ENCODE measurements at places on chromosomes 4 and X. TPM values are rescaled to one million over a fixed set of nuclear protein-coding genes. Genes with fewer than 3 reads are reported as not detected.
A peak's percentile ranks its signal among the peaks of the same experiment; 100 is the strongest.

GRCh38 chr4:128775916-128776315, 33.6 kb upstream of the JADE1 start:
- DNase-seq, result no peak

DNA sequence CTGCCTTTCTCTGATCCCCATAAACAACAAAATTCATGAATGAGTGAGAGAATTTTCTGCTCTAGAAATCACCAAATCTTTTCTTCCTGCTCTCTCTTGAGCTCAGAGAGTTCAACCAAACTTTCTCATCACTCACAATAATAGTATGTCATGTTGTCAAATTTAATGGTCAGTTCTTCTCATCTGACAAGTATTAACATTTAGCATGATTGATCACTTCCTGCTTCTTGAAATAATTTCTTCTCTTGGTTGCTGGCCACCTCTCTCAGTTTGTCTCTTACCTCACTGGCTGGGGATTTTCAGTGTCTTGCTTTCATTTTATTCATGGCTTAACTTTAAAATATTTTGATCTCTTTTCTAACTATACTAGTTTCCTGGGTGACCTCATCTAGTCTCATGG, 25.5 kb upstream of the FGF5 start:
- DNase-seq, result no peak

GRCh38 chr4:84684361-84684760, 101.4 kb downstream of the CDS1 start:
- DNase-seq, result peak; percentile 73

The EFNB1 gene
- 43.4 TPM for total RNA-seq

The SMIM10 gene
- 10.0 TPM for total RNA-seq

DNA sequence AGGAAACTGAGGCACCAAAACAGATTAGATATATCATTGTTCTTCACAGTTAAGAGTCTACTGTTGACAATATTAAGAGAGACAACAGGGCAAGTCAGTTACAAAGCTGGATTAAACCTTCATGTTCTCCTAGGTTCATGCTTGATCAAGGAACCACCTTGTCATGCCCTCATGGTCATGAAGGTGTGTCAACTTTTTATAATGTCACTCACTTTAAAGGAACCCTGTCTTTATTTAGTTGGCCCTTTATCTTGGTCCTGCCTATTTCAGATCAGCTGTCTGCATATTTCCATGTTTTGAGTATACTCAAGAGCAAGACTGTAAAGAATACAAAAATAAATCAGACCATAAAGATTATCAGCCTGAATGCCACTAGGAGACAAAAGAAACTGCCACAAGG, 140.2 kb upstream of the FAM241A start:
- no peak for DNase-seq

The ABCB7 gene
- total RNA-seq, result 30.8 TPM

The TKTL2 gene
- not detected for total RNA-seq

The MAGED1 gene
- total RNA-seq, result 72.0 TPM

The MAOA gene
- 27.6 TPM for total RNA-seq

DNA sequence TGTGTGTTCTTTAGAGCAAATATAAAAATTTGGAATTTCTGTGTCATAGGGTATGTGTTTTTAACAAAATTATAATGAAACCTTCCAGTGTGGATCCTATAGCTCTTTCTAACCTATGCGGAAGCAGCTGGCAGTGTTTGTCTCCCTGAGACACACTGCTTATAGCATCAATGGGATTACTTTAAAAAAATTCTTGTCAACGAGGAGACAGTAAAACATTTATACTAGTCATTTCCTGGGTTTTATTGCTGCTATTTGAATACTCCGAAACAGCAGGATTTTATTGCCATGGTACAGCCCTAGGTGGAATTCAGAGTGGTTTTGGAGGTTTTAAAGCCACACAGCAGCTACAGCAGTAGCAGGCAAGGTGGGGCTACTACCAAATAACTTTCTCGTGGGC, 145.1 kb upstream of the IL1RAPL2 start:
- DNase-seq, result no peak

The OPRPN gene
- total RNA-seq, result not detected

The PPEF2 gene
- not detected for total RNA-seq

The GRPEL1 gene
- 20.8 TPM for total RNA-seq

GRCh38 chrX:110412971-110413726, 54.5 kb downstream of the RTL9 start:
- DNase-seq, result peak; percentile 53

DNA sequence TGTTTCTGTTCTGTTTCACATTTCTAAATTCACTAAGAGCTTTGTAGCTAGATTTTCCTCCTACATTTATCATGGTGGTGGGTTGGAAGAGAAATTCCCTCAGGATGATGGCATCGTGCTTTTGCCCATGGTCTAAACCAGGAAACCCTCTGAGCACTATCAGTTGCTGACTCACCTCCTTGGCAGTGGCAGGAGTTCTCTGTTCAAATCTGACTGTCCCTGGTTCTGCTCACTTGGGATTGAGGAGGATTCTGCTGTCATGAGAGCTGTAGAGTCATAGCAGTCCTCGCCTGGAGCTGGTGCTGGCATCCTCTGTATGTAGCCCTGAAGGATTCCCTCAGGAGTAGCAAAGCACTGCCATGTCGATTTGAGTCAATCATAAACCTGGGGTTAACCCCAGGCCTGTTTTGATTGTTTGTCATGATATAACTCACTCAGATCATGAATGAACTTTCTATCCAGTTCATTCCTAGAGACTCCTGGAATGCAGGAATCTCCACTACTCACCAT, 9.4 kb downstream of the TEX13A start:
- no peak for DNase-seq

The CCKAR gene
- total RNA-seq, result under 0.01 TPM

The SPANXA2 gene
- total RNA-seq, result not detected

- no peak for DNase-seq
Measured at GRCh38 chr4:8694226-8694625, 101.7 kb downstream of the CPZ start.

GRCh38 chrX:79146640-79147390, 2.3 kb downstream of the GPR174 start:
- DNase-seq, result no peak

DNA sequence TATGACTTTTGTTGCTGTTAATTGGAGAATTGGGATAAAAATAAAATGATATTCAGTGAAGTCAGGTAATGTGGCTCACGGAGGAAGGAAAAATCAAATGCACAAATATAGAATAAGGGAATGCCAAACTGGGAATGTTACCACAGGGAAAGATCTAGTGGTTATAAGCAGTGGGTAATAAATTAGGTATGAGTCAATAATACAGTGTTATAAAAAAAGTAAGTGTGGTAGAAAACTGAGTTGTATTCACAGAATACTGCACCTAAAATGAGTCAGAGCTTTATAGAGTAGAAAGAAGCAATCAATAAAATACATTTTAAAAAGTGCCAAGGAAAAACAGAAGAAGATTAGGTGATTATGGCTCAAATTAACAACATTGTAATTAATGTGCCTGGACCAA, 34.5 kb downstream of the INTS12 start:
- DNase-seq, result no peak

GRCh38 chr4:128660361-128661215, 148.9 kb upstream of the JADE1 start:
- DNase-seq, result peak; percentile 96

DNA sequence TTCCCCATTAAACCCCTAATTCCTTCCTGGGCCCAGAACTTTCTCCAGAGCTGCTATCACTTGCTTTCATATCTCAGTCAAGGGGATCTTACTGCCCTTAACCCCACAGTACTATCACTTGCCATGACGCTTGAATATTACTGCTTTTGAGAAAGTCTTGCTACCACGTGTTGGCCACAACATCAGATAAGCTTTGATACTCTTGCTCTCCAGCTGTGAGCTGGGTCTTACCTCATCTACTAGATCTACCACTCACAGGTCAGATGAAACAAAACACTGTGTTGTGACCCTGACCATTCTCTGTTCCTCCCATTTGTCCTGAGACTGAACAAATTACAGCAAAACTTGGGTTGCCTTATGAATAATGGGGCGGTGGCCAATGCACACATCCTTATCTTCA, 12.1 kb upstream of the TAPT1 start:
- no peak for DNase-seq

DNA sequence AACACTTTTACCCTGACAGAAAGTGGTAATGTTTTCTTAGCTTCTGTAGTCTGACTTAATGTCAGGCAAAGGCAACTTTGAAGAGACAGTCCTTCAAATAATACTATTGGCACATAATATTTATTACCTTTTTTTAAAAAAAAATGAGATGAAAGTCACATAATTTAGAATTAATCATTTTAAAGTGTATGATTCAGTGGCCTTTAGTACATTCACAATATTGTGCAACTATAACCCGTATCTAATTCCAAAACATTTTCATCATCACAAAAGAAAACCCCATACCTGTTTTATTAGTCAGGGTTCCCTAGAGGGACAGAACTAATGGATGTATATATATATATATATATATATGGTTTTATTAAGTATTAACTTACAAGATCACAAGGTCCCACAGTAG, 94.8 kb upstream of the TEX13A start:
- no peak for DNase-seq

DNA sequence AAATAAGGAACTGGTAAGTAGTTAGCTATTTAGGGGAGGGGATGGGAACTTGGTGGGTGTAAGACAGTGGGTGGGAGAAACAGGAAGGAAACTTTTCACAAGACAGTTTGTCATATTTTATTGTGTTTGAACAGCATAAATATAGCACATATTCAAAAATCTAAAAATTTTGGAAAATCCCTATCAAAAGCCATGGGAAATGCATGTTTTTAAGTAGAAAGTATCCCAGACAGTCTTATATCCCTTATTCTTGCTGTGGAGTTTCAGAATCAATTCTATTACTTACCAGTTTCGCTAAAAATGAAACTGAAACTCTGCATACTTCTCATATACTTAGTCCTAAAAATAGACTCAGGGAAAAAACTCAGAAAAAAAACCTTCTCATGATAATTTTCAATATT, 22.3 kb upstream of the RASGEF1B start:
- no peak for DNase-seq

The CYTL1 gene
- total RNA-seq, result 0.17 TPM

The SUPT20HL1 gene
- total RNA-seq, result not detected

GRCh38 chrX:153968754-153969124, 2.9 kb downstream of the HCFC1 start:
- DNase-seq, result peak; percentile 29

GRCh38 chrX:13377550-13377934, 57.7 kb upstream of the ATXN3L start:
- DNase-seq, result peak; percentile 89

GRCh38 chrX:23008431-23009099, 8.8 kb downstream of the DDX53 start:
- DNase-seq, result peak; percentile 59

The CDX4 gene
- total RNA-seq, result not detected

DNA sequence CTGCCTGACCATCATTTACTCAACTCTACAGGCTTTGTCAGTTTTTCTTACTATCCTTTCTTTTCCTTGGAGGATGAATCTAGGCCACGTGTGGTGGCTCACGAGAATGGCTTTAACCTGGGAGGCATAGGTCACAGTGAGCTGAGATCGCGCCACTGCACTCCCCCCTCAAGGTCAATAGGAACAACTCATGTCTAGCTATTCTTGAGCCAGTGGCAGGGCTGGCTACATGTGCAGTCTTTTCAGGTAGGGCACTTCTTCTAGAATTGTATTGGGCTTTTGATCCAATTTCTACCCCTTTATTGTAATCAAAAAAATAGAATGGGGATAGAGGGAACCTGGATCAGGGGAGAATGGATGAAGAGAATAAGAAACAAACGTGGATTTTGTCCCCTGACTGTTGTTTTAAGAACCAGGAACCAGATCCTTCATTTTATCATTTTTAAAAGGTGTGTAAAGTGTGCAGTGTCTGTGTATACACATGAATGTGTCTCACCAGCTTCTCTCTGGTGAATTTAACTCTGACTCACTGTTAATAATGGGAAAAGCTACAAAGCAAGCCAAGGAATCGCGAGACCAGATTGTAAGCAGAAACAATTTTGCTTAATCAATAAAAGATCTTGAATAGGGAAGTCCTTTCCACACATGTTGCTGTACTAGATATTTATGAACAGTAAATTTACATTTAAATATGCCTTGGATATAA, 283.9 kb upstream of the GPC4 start:
- no peak for DNase-seq

- peak; percentile 62 for DNase-seq
Measured at GRCh38 chr4:119025420-119025819, 110.2 kb upstream of the MYOZ2 start.

DNA sequence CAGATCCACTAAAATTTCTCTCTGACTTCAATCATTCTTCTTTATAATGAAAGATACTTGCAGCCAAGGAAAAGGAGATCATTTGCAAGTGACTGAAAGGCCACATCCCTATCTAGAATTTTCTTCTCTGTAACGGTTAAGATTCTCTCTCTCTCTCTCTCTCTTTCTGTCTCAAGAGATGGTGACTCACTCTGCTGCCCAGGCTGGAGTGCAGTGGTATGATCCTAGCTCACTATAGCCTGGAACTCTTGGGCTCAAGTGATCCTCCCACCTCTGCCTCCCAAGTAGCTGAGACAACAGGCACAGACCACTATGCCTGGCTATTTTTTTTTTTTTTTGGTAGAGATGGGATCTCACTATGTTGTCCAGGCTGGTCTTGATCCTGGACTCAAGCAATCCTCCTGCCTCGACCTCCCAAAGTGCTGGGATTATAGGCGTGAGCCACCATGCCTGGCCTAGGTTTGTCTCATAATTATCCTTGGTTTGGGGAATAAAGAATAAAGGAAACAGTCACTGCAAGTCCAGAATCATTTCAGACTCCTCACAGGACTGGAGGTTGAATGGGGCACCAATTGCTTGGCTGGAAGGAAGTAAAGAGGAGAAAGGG, 33.3 kb upstream of the GALNT7 start:
- peak; percentile 34 for DNase-seq

DNA sequence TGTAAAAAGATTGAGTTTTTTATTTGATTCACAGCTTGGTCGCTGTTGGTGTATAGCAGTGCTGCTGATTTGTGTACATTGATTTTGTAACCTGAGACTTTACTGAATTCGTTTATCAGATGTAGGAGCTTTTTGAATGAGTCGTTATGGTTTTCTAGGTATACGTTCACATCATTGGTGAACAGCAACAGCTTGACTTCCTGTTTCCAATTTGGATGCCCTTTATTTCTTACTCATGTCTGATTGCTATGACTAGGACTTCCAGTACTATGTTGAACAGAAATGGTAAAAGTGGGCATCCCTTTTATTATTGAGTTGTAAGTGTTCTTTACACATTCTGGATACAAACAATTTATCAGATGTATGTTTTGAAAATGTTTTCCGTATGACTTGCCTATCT, 76.0 kb downstream of the ADGRG4 start:
- DNase-seq, result no peak

DNA sequence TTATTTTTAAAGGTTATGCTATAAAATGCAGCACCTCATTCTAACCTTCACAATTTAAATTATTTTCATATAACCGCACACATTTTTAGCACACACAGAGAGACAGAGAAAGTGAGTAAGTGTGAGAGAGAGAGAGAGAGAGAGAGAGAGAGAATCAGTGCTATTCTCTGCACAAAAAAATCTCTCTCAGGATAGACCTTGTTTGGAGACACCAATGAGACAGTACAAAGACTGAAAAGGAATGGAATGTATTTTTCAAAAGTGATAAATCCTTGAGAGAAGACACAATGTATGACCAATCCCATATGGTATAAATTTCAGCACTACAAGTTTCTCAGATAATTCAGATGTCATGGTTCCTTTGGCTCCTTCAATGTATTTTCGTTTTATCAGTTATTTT, 132.1 kb upstream of the PCDH18 start:
- peak; percentile 37 for DNase-seq

Measured in fibroblast of lung (primary cell).